ENCODE measurements at places on chromosomes 7 and 10.

DNA sequence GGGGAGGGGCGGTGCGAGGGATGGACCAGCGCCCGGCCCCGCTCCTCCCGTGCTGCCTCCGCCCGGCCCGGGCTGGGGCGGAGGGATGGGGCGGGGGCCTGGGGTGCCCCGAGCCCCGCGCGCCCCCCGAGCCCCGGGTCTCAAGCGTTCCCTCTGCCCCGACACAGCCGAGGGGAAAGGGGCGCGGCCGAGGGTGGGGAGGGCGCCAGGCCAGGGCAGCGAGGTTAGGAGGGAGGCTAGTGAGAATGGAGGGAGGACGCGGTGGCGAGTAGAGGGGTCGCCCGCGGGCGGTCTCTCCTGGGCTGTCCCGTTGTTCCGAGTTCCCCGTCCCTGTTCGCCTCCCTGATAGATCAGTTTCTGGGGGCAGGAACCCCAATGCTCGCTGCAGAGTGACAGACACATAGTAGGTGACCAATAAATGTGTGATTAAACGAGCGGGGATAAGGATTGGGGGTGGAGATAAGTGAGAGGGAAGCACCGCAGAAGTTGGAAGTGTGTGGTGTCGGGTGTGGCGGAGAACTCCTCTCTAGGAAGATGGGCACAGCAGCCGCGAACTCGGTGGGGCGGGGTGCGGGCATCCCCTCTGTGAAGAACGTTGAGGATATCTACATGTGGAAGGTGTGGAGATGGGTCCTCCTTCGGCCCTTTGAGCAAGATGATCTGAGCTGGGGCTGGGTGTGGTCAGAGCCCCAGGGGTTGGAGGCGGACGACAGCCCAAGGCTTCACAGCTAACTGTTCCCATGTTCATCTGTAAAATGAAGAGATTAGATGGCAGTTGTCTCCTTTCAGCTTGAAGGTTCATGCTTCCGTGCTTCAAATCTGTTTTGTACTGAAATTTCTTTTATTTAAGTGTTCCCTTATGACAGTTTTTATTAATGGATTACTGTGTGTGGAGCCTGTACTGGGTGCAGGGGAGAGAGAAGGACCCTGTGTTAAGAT is 580 bp downstream of the ZNF775 start:
- no peak for DNase-seq

- DNase-seq: peak; percentile 37
Observed at GRCh38 chr7:20340839-20341238, 10.1 kb downstream of the ITGB8 start.

DNA sequence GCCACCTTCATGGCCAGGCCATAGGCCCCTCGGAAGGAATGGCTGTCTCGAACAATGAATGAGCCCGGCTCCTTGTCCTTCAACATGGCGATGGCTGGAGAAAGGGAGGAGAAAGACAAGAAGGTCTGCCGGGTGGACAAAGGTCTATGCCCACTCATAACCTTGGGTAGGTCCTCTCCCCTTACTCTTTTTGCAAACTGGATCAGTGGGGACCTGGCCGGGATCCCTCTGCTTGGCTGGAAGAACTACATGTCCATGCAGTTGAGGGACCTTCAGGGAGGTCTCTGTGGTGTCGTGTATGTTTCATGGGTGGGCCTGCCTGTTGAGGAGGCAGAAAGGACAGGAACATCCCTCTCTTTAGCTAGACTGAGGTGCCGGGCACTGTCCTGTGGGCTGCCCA is 284.8 kb downstream of the TNS3 start:
- DNase-seq: peak; percentile 74

- DNase-seq: no peak
Observed at GRCh38 chr10:37774351-37774750, 83.1 kb downstream of the ZNF248 start.

- DNase-seq: no peak
Observed at GRCh38 chr7:2242541-2243429, 759 bp downstream of the NUDT1 start.

DNA sequence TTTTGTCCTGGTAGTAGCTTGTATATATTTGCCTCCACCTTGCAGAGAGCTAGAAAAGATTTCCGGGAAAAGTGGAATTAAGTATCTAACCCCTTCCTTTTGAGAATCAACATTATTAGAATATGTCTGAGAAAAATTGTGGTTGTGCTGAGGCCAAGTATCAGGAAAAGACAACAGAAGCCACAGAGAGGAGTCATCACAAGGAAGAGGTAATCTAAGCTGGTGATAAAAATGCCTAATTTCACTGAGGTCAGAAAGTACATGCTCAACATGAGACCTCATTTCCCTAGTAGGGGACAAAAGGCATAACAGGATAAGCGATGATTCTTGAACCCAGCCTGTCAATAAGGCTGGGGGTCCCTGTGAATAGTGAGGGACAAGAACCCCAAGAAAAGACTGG is 97.0 kb upstream of the PDE1C start:
- DNase-seq: no peak

DNA sequence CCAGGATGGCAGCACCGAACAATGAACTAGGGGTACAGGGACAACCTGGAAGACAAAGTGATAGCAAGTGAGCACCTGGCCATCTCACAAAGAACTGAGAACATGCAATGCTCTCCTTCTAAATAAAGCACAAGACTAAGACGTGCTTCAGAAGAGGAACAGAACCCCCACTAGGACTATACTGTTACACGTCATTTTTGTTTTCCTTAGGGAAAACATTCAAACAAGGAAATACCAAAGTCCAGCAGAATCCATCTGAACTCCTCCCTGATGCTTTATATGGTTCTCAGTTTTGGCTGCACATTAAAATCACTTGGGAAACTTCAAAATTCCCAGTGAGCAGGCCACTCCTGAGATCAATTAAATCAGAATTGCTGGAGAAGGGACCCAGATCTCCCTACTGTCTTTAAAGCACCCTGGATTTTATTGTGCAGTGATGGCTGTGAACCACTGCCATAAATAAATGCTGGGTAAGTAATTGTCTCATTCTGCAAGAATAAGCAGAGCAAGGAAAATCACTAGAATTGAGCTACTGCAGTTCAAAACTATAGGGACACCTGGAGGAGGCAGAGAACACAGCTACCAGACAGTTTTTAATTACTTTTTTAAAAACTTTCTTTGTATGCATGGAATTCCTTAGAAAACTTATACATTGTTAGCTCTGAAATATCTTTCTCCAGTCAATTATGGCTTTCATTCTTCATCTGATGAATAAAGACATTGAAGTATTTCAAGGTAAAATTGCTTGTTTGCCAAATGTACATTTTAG is 866.5 kb upstream of the GHITM start:
- DNase-seq: no peak

GRCh38 chr10:17651896-17652295 is 7.9 kb downstream of the STAM start:
- DNase-seq: no peak

- no peak for DNase-seq
Observed at GRCh38 chr10:99280472-99280871, 44.8 kb upstream of the HPSE2 start.

GRCh38 chr10:71202314-71202713 is 10.1 kb upstream of the UNC5B start:
- DNase-seq: no peak

GRCh38 chr10:69957886-69958555 is 94.6 kb upstream of the MACROH2A2 start:
- no peak for DNase-seq

- no peak for DNase-seq
Observed at GRCh38 chr10:70267161-70267933, 16.5 kb downstream of the NPFFR1 start.

DNA sequence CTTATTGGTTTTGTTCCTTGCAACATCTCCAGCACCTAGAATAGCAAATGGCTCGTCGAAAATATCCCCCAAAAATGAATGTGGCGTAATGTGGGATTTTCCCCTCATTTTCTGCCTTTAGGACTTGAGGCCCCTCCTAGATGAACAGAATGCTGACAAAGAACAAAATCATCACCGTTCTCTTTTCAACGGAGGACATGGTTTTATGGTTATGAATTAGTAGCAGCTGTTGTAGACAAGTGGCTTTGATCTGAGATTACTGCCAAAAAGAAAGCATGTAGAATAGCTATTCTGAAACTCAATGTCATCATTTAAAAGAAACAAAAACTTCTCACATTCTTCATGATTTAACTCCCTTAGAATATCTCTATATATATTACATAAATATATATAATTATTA is 17.2 kb upstream of the CALN1 start:
- DNase-seq: no peak

- no peak for DNase-seq
Observed at GRCh38 chr7:46772776-46773175, 809.1 kb downstream of the TNS3 start.

GRCh38 chr10:77006836-77007511 is 630.6 kb downstream of the KCNMA1 start:
- no peak for DNase-seq

- DNase-seq: no peak
Observed at GRCh38 chr10:37314862-37315261, 189.5 kb downstream of the ANKRD30A start.

GRCh38 chr7:118104812-118105441 is 79.0 kb upstream of the LSM8 start:
- DNase-seq: no peak

DNA sequence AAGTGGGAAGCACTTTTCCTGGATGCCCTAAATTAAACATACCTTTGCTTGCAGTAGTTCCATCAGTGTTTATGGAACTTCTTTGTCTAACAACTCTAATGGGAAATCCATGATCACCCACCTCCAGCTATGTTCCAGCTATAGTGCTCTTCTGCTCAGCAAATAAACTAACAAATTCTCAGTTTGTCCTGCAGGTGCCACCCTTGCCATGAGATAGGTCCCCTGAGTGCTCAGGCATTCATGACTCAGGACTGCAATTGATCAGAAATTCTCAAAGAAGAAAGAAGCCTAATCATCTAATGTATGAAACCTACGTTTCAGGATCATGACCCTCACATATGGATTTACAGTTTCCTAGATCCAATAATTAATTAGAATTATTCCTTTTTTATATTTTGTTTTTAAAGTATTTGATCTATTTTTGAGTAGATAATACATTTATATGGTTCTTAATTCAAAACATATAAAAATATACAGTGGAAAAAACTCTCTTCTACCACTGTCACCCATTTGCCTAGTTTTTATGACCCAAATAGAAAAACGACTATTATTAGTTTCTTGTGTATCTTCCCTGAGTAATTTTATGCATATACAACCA is 48.7 kb upstream of the DYNC1I1 start:
- DNase-seq: no peak

DNA sequence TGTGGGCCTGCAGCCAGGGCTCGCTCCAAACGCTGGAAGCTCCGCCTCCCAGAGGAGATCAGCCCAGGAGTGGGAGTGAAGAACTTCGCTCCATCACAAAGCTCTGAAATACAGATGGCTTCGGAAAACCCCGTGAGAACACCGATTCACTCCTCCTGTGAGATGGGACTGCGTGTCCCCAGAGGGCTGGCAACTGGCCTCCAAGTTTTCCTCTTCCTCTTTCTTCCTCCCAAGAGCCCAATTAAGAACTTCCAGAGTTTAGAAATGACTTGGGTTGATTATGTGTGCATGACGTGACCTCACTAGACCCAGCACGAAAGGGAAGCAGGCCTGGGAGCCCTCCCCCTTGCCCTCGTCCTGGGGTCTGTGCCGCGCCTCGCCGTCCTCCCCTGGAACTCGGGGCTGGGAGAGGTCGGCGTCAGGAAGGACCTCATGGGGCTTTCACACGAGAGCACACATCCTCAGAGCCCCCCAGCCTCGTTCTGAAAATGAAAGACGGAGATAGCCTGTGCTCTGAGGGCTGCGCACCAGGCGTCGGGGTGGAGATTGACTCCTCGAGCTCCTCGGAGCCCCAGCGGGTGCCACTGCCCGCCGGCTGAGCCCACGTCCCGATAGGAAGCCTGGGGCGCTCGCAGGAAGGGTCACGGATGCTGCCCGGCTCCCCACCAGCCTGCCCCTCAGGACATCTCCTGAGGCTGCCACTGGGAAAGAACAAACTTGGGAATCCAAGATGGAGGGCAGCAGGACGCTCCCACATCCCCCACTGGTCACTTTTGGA is 37.8 kb downstream of the PTPRN2 start:
- DNase-seq: no peak

DNA sequence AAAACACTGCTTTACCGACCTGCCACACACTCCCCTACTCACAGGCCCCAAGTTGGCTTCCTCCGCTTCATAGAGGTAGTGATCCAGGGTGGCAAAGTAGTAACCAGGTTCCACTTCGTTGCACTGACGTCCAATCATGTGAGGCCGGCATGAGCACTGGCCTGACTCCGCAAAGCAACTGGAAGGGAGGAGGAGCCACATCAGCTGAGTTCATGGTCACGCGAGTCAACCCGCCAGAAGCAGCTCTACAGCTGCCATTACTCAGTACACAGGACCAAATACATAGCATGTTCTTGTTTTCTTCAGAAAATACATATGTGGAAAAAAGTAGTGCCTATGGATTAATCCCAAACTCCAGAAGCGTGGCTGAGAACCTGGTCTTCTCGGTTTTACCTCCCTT is 38.5 kb downstream of the LAMB1 start:
- DNase-seq: no peak

DNA sequence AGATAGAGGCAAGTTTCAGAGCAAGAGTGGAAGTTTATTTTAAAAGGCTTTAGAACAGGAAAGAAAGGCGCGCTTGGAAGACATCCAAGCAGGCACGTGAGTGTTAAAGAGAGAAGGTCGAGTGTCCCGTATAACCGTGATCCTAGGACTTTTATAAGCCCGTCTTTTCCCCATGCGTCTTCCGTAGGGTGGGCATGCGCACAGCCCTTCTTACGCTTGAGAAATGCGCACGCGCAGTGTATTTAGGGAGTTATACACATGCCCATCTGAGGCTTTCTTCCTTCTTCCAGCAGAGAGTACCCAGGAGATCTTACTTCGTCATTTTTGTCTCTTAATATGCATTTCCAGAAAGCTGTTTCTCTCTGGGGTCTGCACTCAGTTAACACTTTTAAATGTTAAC is 52.4 kb downstream of the CALD1 start:
- no peak for DNase-seq

- no peak for DNase-seq
Observed at GRCh38 chr7:24069751-24070150, 214.2 kb upstream of the NPY start.

DNA sequence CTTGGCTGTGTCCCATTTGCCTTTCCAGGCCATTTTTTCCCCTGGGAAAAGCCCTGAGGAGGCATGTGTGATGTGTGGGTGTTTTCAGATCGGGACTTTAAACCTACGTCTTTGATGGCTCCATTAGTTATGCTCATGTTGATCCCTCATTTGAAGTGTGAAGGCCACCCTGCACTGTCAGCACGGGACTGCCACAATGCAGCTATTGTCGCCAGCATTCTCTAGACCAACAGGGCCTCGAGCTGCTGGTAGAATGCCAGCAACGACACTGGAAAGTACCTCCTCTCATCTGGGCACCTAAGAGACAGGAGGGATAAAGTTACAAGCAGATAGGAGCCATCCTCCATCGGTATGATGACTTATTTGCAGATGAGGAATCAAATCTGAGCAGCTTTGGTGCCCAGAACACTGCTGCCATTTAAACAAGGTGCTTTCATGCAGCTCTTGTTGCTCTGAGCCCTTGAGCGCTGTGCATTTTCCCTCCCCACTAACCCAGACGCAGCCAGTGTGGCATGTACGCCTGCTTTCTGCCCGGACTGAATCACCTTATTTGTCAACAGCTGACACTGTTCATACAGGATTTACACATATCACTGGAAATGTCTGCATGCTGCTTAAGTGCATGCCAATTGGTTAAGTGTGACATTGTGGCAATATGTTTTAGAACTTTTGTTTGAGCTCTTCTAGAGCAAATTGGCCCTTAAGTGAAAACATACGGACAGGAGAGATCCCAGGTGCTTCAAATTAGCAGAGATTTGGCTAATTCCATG is 175.0 kb upstream of the PITRM1 start:
- DNase-seq: no peak

Measured in lower leg skin (tissue), 4 donors.